ENCODE measurements at places on chromosomes 5 and 9.

GRCh38 chr9:113548221-113549041, 84.9 kb downstream of the RGS3 start:
- DNase-seq = no peak

GRCh38 chr9:84711936-84712335, 42.4 kb downstream of the NTRK2 start:
- DNase-seq = no peak

GRCh38 chr5:108321341-108321740, 60.6 kb downstream of the FBXL17 start:
- no peak for DNase-seq

DNA sequence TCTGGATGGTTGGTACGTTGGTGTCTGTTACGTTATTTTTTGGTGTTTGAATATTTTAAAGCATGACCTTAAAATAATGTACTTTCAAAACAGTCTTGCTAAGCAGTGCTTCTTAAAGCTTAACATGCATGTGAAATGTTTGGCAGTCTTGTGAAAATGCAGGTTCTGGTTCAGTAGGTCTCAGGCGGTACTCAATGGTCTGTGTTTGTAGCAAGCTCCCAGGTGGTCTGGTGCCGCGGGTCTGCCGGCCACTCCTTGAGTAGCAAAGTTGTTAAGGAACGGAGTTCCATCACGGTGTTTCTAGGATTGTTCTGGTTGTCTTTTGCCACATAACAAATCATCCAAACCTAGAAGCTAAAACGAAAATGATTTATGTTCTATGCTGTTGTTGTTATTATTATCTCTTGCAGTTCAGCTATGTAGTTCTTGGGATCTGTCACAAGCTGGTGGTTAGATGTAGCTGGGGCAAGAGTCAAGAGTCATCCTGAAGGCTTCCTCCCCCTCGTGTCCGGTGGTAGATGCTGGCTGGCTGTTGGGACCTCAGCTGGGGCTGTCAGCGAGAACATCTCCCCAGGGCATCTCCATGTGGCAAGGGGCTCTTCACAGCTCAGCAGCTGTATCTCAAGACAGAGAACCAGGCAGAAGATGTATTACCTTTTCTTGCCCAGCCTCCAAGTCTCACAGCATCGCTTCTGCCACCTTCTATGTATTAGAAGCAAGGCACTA, 186.8 kb downstream of the PALM2AKAP2 start:
- DNase-seq = no peak

Data from activated CD8-positive, alpha-beta T cell treated with anti-CD3 and anti-CD28 coated beads, Interleukin-2, amount 10 ng/mL, durations not matched to agents 7 days and 5 days (primary cell).